ENCODE measurements at places on chromosomes 13 and 19.

DNA sequence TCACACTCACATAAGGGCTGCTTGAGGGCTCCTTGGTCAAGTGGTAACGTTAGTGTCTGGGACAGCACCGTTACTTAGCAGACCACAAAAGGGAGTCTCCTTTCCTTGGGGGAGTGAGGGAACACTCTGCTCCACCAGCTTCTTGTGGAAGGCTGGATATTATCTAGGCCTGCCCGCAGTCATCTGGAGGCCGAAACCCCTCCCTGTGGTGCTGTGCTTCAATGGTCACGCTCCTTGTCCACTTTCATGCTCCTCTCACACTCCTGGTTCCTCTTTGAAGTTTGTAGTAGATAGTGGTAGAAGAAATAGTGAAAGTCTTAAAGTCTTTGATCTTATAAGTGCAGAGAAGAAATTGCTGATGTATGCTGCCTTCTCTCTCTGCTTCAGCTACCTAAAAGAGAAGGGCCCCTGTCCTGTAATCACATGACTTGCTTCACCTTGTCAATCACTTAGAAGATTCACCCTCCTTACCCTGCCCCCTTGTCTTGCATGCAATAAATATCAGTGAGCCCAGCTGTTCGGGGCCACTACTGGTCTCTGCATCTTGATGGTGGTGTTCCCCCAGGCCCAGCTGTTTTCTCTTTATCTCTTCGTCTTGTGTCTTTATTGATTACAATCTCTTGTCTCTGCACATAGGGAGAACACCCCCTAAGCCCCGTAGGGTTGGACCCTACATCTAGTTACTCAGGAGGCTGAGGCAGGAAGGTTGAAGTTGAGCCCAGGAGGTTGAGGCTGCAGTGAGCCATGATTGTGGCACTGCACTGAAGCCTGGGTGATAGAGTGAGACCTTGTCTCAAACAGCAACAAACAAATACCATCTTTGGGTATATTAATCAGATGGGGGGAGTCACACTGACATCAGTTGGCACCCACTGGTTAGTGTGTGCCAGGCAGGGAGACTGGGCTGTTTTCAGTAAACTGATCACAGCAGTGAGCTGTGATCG, 11.6 kb upstream of the MZF1 start:
- DNase-seq = peak; percentile 5

DNA sequence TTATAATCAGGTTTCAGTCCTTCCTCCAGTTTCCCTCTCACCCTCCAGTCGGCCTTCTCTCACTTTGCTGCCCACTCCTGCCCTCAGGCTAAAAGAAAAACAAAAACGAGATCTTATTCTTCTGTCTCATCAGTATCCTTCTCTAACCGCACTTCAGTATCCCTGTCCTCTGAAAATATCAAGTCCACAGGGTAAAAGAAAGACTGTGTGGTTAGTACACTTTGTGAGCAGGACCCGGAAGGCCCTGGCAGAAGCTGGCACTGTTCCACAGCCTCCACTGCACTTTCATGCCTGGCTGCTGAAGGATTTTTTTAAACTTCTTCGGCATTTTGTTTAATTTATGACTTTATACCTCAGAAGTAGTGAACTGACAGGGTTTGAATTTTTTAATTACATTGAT, 51.8 kb downstream of the TM9SF2 start:
- no peak for DNase-seq

DNA sequence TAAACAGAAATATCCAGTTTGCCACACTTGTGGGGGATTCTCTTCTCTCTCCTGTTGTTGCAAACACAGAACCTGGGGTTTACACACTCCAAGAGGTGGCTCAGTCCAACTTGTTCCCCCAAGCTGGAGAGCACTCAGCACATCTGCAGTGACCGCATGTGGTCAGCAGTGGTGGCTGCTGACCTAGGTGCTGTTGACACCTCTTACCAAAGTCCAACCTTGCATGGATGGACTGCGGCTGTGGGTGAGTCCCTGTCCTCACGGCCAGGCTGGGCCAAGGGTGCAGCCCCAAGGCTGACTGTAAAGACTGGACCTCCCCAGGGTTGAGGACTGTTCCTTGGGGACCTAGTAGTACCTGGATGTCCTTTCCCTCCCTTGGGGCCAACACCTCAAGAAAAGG, 6.1 kb downstream of the LRFN3 start:
- DNase-seq = no peak

GRCh38 chr19:49830766-49831165, 12.7 kb downstream of the MED25 start:
- no peak for DNase-seq

DNA sequence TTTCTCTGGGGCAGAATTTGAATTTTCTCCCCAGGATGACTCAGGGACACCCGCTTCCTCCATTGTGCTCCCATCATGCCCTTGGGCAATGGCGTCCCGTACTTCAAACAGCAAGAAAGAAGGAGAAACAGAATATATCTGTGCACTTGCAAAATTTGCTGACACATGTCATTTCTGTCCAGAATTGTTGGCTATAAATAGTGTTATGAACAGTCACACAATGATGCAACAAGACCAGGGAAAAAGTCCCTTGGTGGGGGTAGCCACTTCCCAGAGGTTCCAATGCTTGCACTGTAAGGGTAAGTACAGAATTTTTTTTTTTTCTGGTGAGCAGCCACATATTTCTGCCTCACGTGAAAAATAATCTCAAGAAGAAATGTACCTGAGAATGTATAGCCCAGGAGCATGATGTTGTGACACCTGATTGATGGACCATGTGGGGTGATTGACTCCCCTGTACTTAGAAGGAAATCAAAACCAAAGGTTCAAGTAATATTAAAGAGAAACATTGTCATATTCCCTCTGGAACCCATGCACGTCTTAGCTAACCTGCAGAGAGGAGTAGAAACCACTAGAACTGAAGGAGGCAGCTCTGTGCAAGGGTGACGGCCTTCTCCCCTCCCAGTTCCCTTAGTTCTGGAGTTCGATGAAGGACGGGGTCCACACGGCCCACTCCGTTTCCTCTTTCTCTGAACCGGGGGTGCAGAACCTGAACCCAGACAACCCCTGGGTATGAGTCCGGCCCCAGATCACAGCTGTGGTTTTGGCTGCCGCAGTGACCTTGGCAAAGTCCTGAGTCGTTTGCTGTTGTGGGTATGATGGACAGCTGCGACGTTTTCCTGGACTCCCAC, 9.3 kb upstream of the LAIR1 start:
- DNase-seq = peak; percentile 96

GRCh38 chr19:47479701-47480503, 4.1 kb downstream of the KPTN start:
- no peak for DNase-seq

- DNase-seq = no peak
Measured at GRCh38 chr13:108419768-108420167, 150.2 kb downstream of the TNFSF13B start.

DNA sequence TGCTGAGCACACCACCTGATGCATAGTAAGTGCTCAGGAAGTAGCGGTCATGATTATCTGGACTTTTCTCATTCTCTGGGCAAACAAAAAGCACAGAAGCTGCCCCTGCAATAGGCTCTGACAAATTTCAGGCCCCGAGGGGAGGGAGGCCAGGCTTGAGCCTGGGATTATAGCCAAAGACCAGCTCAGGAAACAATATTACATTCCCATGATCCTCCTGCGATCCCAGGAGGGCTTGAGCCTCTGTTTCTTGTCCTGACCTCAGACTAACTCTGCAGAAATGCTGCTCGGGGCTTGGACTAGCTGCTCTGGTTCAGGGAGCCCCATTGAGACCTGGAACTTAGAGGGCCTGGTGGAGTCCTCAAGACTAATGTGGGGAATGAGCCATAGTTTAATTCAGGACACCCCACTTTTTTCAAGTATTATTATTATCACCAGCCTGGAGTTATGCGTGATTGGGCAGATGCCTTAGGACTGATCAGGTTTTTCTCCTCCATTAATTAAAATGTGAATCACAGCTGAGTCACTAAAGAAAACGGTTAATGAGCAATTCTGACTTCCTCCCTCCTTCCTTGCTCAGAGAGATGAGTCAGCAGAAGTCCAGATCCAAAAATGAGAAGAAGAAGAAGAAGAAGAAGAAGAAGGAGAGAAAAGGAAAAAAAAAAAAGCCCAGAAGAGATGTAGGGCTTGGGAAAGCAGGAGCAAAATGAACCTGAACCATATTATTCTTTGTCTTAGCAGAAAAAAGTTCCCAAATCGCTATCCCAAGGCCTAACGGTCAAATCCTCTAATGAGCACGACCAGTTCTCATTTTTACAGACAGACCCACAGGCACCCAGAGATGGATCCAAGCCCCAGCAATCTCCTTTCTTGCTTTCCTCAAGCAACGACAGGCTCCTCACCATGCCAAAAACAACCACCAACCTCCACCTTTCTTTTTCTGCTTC, 107.2 kb downstream of the CACNA1A start:
- DNase-seq = peak; percentile 63

DNA sequence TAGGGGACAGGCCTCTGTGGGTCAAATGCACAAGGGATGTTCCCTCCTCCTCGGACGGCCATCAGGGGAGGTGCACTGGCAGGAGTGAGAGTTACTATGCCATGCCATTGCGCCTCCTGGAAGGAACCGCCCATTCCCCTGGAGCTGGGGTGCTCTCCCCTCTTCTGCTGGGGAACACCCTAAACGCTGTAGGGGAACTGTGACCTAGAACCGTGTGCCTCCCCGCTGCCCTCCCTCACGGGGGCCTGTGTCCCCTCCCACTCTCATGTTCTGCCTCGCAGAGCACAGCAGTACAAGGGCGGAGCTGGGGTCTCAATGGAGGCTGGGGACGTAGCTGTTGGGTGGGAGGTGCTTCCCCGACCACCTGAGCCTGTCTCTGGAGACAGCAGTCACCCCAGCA, 17.2 kb upstream of the CRTC1 start:
- no peak for DNase-seq

DNA sequence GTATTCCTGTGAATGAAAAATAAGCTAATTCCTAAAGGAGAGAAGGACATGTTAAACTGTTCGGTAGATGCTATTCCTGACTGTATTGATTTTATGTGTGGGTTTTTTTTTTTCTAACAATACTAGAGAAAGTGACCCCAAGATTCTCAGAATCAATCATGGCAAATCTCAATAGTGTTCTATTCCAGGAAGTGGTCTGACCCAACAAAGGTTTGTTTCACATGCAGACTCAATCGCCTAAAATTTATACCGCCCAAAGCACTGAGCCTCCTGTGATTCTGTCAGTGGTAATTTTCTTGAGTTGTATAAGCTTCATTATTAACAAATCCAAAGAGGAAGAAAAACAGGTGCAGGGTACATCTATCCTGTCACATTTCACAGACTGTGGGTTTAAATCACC, 293.7 kb downstream of the SUCLA2 start:
- DNase-seq = no peak

GRCh38 chr13:49533591-49534269, 38.0 kb downstream of the PHF11 start:
- DNase-seq = peak; percentile 56

- no peak for DNase-seq
Measured at GRCh38 chr19:15453091-15453578, 3.4 kb upstream of the WIZ start.

GRCh38 chr19:8259142-8259921, 48.8 kb downstream of the CD320 start:
- DNase-seq = no peak

GRCh38 chr13:110341445-110342244, 34.6 kb downstream of the COL4A2 start:
- peak; percentile 76 for DNase-seq

DNA sequence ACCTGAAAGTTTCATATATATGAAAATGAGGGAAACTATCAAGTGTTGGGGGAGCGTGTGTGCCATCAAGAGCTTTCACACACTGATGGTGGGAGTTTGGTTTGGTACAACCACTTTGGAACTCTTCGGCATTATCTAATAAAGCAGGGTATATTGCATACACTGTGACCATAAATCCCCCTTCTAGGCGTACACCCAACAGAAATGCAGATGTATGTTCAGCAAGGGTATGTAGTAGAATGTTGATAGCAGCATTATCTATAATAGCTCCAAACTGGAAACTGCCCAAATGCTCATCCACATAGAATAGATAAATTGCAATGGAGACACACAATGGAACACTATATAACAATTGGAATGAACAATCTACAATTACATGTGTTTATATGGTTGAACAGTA, 70.8 kb downstream of the FAM216B start:
- no peak for DNase-seq

DNA sequence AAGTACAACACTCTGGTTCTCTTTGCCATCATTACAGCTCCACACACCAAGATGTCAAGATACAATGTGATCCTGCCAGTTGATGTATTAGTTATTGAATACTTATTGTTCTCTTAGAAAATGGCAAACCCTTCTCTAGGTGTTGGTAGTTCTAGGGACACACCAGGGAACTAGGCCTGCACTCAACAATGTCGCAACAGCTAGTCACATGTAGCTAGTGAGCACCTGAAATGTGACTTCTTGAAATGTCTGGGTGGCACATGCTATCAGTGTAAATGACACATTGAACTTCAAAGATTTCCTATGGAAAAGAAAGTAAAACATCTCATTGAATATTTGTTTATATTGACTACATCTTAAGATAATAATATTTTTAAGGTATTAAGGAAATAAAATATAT, 49.7 kb downstream of the DACH1 start:
- no peak for DNase-seq

DNA sequence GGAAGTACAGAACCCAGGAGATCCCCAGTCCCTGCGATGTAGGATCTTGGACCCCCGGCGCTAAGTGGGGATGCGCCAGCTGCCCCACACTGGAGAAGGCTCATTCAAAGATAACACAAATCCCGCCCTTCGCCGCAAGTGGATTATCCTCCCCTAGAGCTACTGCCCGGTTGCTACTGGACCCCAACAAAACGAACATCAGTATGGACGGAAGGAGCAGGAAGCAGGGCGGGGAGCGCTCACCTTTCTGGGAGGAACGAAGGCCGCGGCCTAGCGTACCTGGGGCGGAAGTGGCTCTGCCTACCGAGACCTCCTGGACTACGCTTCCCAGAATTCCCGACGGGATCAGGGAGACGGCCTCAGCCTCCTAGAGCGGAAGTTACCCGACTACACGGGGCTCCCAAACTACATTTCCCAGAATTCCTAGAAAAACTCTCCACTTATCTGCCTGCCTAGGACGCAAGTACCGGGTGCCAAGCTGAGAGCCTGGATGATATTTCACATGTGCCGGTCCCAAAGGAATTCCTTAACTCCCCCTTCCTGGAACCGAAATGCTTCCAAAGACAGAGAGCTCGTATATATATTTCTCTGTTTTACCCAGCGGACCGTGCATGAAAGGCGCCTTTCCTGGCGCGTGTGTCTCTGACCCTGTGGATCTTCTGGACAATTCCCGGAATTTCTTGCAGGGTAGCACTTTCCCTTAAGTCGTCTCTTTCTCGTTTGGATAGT, at the start of gene ZNF112:
Gene ZNF112, minus strand, starts transcription at position 298 of the 729 bp plus-strand sequence. CDS start 16,141 bp downstream, outside the sequence.
- peak; percentile 85 for DNase-seq

- DNase-seq = no peak
Measured at GRCh38 chr19:29573486-29573885, 32.6 kb upstream of the POP4 start.

- peak; percentile 73 for DNase-seq
Measured at GRCh38 chr13:30796631-30797601, 61.6 kb downstream of the ALOX5AP start.
